Mesothelial cell of epicardium (in vitro differentiated cells): ENCODE measurements at places on chromosomes 5 and 9. TPM values are rescaled to one million over a fixed set of nuclear protein-coding genes. Genes with fewer than 3 reads are reported as not detected.
A peak's percentile ranks its signal among the peaks of the same experiment; 100 is the strongest.

- no peaks in the 10 kb centered on the region for H3K27me3 ChIP-seq
- DNase-seq = no peak
- H3K4me3 ChIP-seq = no peak overlapping the region
- no peak overlapping the region for H3K27ac ChIP-seq
- peaks cover 18% of the 10 kb centered on the region for H3K4me1 ChIP-seq
- peaks cover 35% of the 10 kb centered on the region for H3K36me3 ChIP-seq
Measured at GRCh38 chr9:81656004-81656403, 33.3 kb downstream of the TLE1 start.

The SLC46A2 gene
- not detected in 3 replicates for total RNA-seq

GRCh38 chr5:132812123-132812765 is 858 bp upstream of the SOWAHA start:
- peak overlapping the region; percentile 73 for H3K4me3 ChIP-seq
- H3K27ac ChIP-seq = no peak overlapping the region
- no peak for DNase-seq
- no peaks in the 10 kb centered on the region for H3K36me3 ChIP-seq
- H3K27me3 ChIP-seq = peaks cover 37% of the 10 kb centered on the region

DNA sequence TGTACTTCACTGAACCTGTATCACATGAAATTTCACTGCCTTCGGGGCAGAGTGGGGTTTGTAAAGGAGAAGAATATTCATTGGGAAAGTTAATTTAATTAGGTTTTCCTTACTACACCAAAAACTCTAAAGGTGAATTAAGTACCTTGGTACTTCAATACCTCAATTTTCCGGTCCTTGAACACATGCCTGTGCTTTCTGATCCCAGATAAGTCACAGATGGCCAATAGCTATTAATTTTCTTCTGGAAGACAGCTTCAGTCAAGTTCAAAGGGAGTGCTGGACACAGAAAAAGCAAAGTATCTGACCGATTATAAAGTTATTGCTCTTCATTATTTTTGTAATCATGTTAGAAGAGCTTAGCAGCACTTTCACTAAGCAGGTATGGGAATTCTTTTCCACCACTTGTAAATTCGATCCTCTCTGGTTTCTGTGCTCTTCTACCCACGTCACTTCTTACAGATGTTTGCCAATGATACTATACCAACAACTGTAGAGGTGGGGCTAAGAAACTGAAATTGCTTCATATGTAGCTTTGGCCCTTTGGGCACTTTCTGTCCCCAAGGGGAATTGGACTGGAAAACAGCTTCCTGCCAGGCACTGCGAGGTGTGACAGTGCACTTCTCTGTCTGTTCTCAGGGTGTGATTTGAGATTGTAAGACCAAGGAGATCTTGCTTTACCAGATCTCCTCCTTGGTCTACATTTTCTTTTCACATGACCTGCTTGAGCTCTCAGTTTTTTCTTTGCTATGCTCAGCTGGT is 164.0 kb downstream of the CCDC192 start:
- no peak for DNase-seq
- H3K27me3 ChIP-seq = no peaks in the 10 kb centered on the region
- H3K36me3 ChIP-seq = no peaks in the 10 kb centered on the region
- H3K27ac ChIP-seq = peak overlapping the region; percentile 86
- H3K4me3 ChIP-seq = no peak overlapping the region
